ENCODE measurements at places on chromosomes 16 and 17. TPM values are rescaled to one million over a fixed set of nuclear protein-coding genes. Genes with fewer than 3 reads are reported as not detected.

SPATA22 gene
- total RNA-seq = 0.65 TPM

C17orf50 gene
- not detected for total RNA-seq

SLC2A4 gene
- total RNA-seq = 0.14 TPM

HOXB7 gene
- total RNA-seq = 13.4 TPM

KRTAP9-2 gene
- not detected for total RNA-seq

SLC16A13 gene
- 3.0 TPM for total RNA-seq

UMOD gene
- total RNA-seq = not detected

GFAP gene
- 0.14 TPM for total RNA-seq

CORO1A gene
- 4.0 TPM for total RNA-seq

SSTR5 gene
- not detected for total RNA-seq

PVALEF gene
- not detected for total RNA-seq

GGT6 gene
- total RNA-seq = not detected

PDILT gene
- total RNA-seq = not detected

TGFB1I1 gene
- 64.1 TPM for total RNA-seq

LRRC75A gene
- 1.6 TPM for total RNA-seq

CYLD gene
- 41.0 TPM for total RNA-seq

CCDC144A gene
- 8.9 TPM for total RNA-seq

ENPP7 gene
- total RNA-seq = not detected

NOG gene
- total RNA-seq = 6.8 TPM

SKAP1 gene
- total RNA-seq = 0.36 TPM

OMG gene
- total RNA-seq = not detected

C16orf96 gene
- not detected for total RNA-seq

KRT31 gene
- not detected for total RNA-seq

All from thoracic aorta endothelial cell (primary cell).